ENCODE measurements at places on chromosomes 5 and 9.

- no peak for DNase-seq
These were observed 29.9 kb downstream of the SKP2 start for GRCh38 chr5:36181774-36182173.

- DNase-seq, result no peak
These were observed 16.7 kb downstream of the MVB12B start for GRCh38 chr9:126343271-126343700.

GRCh38 chr5:166499447-166500240 is 1791.8 kb upstream of the WWC1 start:
- DNase-seq, result no peak

DNA sequence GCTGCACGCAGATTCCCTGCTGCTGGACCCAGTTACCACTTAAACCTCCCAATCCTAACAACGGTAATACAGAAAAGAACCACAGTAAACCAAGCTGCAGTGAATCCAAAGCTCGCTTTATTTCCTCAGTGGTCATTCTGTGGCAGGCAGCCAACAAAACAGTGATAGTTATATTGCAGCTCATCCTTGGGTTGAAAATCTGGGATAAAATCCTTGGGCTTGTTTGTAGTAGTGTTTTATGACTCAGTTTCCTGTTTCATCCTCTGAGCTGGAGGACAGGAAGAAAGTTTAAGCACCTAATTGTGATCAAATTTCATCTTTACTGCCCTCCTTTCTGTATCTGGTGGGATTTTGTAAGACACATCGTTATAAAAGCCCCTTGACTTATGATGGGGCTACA is 31.4 kb downstream of the HMGCR start:
- DNase-seq, result no peak

DNA sequence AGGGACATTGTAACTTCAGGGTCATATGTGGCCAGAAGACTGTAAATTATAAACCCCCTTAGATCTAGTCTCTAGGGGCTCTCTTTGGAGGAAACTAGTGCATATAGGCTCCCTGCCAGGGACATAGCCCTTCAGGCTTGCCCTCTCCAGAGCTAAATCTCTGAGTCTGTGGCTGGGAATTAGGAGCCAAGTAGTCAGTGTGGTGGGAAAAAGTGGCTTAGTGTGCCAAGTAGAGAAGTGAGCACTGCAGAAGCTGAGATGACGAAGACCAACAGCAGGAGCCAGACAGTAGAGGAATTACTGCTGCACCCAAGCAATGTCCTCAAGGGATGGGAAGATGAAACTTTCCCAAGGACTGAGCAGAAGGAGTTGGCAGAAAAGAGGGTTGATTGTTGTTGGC is 71.2 kb downstream of the CWC27 start:
- DNase-seq, result no peak
